ENCODE measurements at places on chromosomes 4 and X. TPM values are rescaled to one million over a fixed set of nuclear protein-coding genes. Genes with fewer than 3 reads are reported as not detected.

GRCh38 chr4:4673070-4673469 lies 131.2 kb upstream of the STX18 start:
- DNase-seq, result no peak

- peak; percentile 4 for DNase-seq
Observed at GRCh38 chr4:137934911-137935310, 307.2 kb downstream of the SLC7A11 start.

Gene MAGEA9B
- polyA plus RNA-seq, result not detected

DNA sequence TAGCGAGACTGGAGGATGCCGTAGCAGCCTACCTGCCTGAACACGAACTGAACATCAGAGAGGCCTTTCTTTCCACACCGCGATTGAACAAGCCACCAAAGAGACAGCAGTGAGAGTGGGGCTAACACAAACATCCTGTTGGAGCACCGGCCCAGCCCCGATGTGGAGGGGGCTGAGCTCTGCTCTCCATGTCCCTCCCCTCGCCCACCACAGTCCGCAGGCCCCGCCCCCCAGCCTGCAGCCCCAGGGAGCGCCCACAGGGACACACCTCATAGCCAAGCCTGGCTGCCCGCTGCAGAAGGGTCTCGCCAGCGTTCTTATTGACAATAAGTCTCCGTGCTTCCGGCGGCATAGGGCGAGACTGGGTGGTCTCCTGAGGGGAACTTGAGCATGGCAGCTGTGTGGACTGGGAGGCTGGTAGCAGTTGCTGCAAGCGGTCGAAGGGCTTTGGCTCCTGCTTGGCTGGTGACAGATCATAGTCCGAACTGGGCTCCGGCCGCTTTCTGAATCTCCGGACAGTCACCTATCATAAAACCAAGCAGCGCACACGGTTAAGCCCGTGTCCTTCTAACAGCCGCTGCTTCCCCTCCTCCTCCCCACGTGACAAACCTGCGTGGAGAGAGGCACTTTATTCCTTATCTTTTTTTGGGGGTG lies 35.8 kb downstream of the BCOR start:
- no peak for DNase-seq

DNA sequence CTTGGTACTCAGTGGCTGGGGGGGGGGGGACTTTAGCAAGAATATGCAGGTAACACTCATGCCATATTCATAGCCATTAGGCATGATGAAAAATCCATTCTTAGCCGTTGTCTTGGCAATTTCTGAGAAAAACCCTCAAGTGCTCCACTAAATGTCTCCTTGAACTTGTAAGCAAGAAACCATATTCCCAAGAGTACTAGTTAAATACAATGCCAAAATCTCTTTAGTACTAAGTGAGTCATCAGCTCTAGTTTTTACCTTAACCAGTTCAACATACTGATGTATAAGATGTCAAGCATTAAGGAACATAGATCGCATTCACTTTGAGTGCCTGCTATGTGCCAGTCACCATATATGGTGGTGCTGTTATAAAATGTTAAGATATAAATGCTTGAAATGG lies 27.5 kb downstream of the UBE2D3 start:
- DNase-seq, result no peak

Gene BEX5
- polyA plus RNA-seq, result not detected

DNA sequence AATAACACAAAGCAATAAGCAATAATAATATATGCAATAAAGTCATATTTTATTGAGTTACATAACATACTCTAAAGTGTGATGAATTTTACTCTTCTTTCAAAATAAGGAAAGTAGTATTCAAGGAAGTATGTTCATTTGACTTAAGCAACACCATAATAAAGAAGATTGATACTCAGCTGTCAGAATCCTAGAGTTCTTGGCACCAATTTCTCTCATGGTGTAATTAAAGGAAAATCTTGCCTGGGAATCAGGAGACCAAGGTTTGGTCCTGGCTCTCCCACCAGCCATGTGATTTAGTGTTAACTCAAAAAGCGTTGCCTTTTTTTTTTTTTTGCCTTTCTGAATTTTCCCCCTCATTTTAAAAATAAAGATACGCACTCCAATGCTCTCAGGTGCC lies 17.1 kb downstream of the MYOZ2 start:
- DNase-seq, result no peak

DNA sequence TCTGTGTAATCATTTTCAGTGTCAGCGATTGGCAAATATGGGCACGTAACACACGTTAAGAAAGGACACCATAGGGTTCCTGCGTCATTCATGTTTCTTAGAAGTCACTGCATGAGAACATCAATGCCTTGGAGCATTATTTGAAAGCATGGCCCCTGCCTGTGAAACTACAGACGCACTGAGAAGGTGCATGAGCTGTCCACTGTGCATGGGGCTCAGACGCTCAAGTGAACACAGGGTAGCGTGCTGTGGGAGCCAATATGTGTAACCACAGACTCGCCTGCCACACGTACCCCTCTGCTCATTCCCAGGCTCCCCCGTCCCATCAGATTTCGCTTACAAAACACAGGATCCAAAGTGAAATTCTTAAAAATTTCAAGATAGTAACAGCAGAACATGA lies 6.5 kb downstream of the PPP2R2C start:
- no peak for DNase-seq

- DNase-seq, result no peak
Observed at GRCh38 chrX:35251226-35251625, 308.6 kb downstream of the FAM47B start.

Gene SH2D1A
- 3.3 TPM for polyA plus RNA-seq

Gene RHOXF2B
- not detected for polyA plus RNA-seq

DNA sequence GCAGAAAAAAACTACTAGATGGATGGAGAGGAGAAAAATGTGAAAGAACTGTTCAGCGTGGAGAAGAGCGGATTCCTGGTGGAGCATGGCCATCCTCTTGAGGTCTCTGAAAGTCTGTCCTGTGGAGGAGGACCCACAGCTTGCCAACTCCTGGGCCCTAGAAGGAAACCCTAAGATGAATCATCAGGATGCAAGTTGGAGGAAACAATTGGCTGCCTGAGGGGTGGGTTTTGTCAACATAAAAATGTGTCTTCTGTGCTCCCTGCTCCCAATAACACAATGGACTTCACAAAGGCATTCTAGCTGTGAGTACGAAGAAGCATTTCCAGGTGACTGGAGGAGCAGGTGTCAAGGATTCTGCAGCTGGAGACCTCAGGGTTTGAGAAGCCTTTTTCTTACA lies 37.2 kb downstream of the CNGA2 start:
- DNase-seq, result no peak

Gene AKAP14
- not detected for polyA plus RNA-seq

DNA sequence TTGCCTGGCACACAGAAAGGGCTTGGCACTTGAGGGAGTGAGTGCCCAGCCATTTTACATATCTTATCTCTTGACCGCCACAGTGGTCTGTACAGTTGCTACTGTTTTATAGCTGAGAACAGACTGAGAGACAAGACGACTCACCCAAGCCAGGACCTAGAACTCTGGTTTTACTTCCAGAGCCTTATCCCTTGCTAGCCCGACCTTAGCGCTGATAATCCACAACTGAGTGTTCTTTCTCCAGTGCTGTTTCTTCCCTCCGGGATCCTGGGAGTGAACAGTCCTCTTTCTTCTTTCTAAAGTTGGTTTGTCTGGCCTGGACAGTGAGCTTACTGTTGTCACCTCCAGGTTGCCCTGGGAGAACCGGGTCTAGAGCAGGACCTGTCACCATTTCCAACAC lies 52.5 kb upstream of the TADA2B start:
- DNase-seq, result no peak

Gene TMEM156
- polyA plus RNA-seq, result 0.18 TPM

DNA sequence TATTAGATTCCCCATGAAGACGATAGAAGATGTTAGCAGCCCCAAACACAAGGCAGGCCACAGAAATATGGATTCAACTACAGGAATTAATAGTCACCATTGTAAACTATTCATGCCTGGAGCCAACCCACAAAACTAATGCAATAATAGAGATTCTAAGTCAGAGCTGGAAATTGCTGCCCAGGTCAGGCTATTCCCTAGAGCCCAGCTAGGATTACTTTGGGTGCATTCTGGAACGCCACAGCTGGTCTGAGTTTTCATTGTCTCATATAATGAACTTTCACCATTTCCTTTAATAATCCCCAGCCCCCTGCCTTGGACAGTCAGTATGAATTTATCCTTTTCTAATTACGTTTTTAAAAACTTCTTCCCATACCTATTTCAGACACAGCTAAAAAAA lies 252.6 kb downstream of the PAPSS1 start:
- DNase-seq, result no peak

- no peak for DNase-seq
Observed at GRCh38 chr4:8515316-8516060, 64.7 kb upstream of the GPR78 start.

DNA sequence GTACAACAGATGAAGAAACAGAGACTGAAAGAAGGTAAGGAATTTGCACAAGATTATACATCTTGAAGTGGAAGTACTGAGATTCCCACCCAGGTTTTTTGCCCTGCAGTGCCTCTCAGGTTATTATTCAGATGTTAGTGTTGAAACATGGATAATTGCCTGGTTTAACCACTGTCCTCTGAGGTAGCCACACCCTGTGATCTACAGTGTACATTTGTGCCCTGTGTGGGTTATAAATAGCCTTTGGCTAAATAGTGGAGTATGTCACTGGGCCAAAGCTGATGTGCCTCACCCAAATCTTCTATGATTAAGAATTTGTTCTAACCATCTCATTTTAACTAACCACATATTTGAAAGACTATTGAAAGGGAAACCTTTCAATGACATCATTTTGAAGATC lies 5.4 kb upstream of the ASB5 start:
- no peak for DNase-seq

Gene DYNLT3
- 9.7 TPM for polyA plus RNA-seq

Gene ADH1A
- polyA plus RNA-seq, result 0.54 TPM

- DNase-seq, result no peak
Observed at GRCh38 chrX:15430076-15430475, 45.9 kb upstream of the VEGFD start.

DNA sequence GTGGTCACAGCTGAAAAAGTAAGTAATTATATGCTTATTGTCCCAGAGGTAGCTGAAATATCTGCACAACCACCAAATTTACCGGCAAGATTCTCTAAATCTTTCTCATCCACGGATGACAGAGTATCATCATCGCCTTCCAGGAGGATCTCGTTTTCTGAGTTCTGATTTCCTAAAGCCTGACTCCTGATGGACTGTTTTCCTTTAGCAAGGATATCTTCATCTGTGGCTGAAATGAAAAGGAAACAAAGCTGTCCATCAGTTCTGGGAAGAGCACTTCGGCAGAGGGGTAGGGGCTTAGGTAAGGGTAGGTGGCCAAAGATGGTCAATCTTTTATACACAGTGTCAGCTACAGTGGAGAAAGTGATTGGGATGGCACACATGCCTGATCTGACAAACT lies 8.7 kb downstream of the MAB21L2 start:
- no peak for DNase-seq

DNA sequence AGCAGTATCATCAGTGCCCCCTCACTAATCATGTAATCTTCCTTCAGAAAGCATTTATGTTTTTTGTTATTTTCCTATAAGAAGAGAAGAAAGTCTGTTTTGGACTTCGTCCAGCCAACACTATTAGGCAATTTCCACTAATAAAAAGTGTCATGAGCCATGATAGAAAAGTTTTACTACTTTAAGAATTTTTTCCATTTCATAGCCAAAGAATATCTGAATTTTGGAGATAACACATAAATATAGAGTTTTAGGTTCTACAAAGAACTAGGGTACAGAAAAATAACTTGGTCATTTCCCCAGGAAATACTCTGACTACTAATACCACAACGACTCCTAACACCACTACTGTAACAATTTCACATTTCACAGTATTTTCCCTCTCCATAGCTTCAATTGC lies 41.8 kb upstream of the VEGFC start:
- DNase-seq, result no peak

DNA sequence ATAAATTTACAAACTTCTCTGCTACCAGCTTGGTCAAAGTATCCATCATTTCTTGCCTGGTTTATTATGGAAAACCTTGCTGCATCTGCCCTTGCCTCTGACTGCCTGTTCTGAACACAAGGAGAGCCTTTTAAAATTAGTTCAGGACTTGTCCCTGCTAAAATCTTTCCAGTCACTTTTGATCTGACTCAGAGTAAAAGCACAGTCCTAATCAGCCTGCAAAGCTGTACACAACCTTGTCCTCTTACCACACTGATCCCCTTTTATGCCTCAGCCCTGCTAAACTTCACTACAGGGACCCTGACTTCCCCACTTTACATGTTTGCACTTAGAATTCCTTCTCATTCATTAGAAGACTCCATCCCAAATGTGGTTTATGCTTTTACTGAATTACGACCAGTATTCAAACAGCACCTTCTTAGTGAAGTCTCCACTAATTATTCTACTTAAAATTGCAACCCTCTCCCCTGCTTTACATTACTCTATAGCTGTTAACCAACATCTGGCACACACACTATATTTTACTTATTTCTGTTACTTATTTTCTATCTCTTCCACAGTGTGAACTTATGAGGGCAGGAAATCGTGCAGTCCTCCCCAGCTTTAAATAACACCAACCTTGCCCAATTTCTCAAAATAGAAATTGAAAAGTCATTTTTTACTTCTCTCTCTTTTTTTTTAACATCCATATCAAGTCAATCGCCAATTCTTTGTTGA lies 6.3 kb downstream of the GABRA4 start:
- DNase-seq, result no peak

GRCh38 chr4:69759189-69759604 lies 1.2 kb downstream of the SULT1B1 start:
- DNase-seq, result no peak

GRCh38 chr4:138021139-138021830 lies 220.9 kb downstream of the SLC7A11 start:
- DNase-seq, result peak; percentile 85

DNA sequence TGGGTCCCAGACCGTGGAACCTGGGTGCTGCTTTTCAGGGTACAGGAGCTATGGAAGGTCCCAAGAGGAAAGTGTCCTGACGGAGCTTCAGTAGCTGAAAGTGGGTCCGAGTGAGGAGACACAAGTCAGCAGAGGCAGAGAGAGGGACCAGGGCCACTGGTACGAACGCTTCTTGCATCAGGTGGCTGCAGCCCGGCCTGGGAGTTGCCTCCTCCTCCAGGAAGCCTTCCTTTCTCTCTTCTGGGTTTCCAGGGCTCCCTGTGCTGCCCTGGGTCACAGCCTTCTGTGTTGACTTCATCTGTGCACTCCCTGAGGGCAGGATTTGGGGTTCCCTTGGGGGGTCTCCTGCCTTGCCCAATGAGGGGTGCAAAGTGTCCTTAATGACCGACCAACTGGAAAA lies 94.5 kb downstream of the SORCS2 start:
- DNase-seq, result no peak

DNA sequence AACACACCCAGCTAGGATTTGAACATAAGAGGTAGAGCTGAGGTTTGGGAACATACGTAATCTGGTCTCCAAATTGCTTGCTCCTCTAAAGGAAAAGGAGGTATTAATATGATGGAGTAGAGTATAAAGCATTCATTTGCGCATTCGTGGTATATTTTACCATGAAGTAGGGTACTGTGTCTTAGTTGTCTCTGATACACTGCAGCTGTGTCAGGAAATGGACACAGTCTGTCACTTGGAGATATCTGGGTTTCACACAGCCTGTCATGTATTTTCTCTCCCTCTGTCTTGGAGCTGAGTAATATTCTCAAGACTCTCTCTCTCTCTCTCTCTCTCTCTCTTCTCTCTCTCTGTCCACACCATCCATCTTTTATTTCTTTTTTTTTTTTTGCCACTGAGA lies 274.8 kb upstream of the UGT8 start:
- DNase-seq, result no peak

Gene BTC
- polyA plus RNA-seq, result 2.9 TPM

GRCh38 chrX:15242899-15243555 lies 26.9 kb downstream of the ASB9 start:
- peak; percentile 46 for DNase-seq
